ENCODE measurements at places on chromosomes 1 and 21.

- no peak for DNase-seq
Observed at GRCh38 chr1:161768986-161769672, 3.0 kb downstream of the ATF6 start.

DNA sequence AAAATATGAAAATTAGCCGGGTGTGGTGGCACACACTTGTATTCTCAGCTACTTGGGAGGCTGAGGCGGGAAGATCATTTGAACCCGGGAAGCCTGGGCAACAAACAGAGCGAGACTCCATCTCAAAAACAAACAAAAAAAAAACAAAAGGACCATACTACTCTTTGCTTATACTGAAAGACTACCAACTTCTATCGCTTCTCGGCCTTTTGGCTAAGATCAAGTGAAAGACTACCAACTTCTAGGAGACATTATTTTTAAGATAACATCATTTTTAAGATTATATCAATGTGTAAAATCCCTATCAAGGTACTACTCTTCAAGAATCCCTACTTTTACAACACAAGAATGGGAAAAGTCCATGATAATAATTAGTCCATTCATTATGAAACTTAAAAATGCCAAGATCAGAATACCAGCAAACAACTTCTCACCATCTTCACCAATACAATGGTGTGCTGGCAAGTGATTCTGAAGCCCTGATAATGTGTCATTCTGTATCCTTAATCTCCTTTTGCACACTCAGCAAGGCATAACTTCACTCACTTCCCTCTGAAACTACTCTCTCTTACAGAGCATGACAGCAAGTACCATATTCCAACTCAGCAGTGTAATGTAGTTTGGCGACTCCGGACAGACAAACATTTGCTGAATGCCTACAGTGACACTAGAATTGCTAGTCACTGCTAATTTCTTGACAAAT lies 1.7 kb downstream of the PTP4A2 start:
- DNase-seq, result no peak

DNA sequence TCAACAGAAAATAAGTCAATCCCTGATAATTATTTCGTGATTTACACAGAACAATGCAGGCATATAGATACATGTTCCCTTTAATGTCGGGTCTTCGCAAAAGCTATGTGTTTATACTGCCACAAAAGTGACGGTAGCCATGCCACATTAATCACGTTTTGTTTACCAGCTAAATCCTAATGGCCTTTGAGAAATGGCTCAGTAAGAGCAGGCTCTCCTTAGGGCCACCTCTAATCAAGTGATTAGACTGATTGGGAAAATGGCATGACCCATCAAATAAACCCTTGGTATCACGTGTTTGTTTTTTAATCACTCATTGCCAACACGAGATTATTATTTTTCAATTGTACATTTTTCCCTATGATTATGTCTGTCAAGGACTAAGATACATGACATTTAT lies 102.0 kb upstream of the USP25 start:
- no peak for DNase-seq

- no peak for DNase-seq
Observed at GRCh38 chr1:48853006-48853405, 76.3 kb upstream of the BEND5 start.

GRCh38 chr1:228047183-228047466 lies 35.4 kb upstream of the ARF1 start:
- no peak for DNase-seq

DNA sequence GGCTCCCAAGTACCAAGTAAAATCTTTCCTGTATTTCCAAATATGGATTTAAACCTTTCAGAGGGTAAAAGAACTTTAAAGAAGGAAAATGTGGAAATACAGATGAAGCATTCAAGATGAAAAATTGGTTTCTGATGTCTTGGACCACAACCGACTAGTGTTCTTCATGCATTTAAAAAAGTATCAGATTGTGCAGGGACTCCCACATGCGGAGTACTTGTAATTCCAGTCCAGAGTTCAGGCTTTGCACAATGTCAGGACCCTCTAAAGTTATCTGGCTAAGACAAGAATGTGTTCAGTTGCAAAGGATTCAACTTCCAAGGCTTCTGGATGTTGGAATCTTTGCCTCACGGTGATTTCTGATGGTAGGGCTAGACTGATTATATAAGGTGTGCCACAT lies 66.7 kb downstream of the RGL1 start:
- DNase-seq, result no peak

DNA sequence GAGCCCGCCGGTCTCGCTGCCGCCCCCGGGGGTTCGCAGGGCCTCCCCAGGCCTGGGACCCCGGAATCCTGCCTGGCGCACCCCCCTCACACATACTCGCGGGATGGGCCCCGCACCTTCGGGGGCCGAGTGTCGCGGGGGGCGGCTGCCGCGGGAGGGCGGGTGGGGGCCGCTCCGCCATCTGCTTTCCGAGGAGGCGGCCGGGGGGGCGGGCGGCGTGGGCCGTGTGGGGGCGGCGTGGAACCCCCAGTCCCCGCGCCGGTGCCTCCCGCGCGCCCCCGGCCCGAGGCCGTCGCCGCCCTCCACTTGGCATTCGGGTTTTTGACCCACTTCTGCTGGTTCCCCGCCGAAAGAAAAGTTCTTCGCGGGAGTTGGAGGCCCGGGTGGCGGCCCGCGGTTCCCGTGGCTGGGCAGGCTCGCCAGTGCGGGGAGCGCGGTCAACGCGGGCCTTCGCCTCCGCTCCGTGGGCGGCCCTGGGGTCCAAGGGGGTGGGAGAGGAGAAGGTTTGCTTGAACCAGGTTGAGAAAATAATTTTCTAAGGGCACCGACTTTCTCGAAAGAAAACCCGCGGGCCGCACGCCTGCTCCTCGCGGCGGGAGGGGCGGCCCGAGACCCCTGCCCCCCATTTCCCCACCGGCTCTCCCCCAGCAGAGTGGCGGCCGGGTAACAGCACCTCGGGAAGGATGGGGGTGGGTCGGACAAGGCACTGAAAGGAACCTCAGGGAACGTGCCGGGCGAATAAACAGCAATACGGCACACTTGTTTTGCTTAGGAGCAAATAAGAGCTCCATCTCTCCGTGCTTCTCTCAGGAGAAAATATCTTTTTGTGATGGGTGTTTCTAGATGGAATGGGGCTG lies 1.6 kb downstream of the PHF13 start:
- no peak for DNase-seq

- DNase-seq, result no peak
Observed at GRCh38 chr1:155202198-155202597, 5.5 kb downstream of the THBS3 start.

GRCh38 chr1:220804202-220804586 lies 17.5 kb downstream of the MTARC1 start:
- DNase-seq, result no peak

DNA sequence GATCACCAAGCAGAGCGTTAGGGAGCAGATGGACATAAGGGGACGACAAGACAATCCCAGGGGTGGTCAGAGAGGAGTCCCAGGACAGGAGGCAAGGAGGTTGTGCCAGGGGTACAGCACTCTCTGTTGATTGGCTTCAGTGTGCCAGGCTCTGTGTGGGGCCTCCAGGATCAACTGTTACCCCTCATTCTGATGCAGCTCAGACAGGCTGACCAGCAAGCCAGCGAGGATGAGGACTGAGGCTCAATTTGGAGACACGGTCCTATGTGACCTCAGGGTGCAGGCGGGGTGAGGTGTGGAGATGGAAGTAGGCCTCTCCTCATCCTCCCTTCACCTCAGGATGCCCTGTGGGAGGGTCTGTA lies 4.0 kb downstream of the HYI start:
- DNase-seq, result no peak

DNA sequence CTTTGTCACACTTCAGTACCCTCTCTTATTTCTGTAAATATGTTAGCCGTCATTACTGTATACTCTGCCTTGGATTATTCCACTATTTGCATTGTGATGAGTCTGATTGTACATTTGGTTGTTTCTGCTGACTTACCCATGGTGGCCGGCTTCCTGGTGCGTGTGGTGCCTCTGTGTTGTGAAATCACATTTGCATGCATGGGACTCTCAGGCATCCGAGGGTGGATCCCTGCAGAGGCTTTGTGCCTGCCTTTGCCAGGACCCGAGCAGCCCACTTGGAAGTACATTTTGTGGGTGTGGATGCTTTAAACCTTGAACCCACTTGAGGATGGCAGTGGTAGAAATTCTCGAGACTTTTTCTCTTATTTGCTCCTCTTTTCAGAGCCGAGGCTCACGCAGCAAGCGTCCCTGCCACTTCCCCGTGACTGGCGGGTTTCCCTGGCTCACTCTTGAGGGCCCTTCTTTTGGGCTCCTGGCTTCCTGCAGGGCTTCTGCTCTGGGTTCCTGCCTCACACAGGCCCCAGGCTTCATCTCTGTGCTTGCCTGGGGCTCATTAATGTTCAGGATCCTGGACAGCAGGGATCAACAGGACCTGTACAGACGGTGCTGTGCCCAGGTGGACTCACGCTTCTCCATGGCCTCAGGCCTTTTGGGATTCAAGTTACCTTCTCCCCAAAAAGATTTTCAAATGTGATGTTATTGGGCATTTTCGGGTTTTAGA lies 36.6 kb downstream of the POFUT2 start:
- no peak for DNase-seq

GRCh38 chr1:88175120-88175630 lies 508.9 kb upstream of the PKN2 start:
- no peak for DNase-seq

Data from activated T-helper 1 cell treated with anti-CD3 and anti-CD28 coated beads, Interleukin-2, amount 50 U/mL, for 16 hours (primary cell).